ENCODE measurements at places on chromosomes 7 and 10.

DNA sequence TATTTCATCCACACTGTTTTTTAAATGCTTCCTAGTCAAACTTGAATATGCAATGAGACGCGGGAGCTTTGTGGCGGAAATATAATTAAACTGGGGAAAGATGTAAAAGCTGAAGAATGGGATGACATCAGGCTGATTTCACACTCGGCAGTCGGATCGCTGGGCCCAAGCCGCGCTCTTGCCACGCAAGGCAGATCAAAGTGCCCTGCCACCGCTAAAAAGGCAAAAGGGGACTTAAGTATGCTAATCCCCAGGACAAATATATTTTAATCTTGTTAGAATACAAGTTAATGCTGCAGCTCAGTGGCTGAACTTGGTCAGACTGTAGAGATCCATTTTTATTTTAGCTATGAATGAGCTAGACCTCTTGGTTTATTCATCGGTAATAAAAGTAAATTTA lies 13.8 kb downstream of the EN2 start:
- no peak for DNase-seq

DNA sequence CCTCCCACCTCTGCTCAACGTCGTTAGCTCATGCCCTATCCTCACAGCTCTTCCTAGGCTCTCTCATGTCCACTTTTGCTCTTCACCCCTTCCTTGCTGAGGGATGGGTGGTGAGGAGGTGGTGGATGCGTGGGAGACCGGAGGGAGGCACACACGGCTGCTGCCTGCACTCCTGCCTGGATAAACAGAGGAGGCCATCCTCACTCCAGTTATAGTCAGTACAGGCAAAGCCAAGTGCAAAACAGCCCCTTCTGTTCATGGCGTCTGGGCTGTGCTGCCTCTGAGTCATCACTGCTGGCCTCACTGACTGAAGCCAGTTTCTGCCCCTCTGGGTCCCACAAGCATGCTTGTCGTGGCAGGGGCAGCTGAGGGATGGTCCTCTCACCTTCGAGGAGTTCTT lies 31.9 kb upstream of the LRRC4 start:
- no peak for DNase-seq

GRCh38 chr10:58590152-58590840 lies 77.6 kb downstream of the BICC1 start:
- DNase-seq = no peak

DNA sequence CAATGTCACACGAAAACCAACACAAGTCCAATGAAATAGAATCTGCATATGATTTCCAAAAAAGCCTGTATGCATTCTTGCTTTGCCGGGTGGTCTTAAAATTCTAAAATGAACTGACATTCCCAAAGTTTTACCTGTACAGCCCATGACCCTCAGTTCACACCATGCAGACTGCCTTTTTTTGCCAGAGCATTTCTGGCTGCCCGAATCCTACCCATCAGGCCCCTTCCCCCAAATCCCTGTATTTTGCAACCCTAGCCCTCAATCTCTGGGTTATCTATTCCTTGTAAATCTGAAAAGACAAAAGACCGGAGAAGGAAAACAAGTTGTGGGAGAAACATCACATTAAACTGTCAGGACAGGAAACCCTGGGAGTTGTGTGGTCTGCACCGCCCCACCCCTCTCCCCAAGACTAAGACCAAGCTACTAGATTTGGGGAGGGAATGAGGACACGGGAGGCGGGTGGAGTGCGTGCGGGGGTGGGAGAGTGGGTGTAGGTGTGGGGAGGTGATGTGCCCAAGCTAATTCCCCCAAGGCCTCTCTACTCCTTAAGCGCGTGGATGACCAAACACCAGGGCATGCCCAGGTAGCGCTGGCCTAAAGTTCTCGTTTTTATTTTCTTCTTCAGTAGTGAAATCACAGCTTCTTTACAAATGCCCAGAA lies 1.4 kb downstream of the JCAD start:
- no peak for DNase-seq
